Endothelial cell (in vitro differentiated cells): ENCODE measurements at places on chromosomes 6 and 20. TPM values are rescaled to one million over a fixed set of nuclear protein-coding genes. Genes with fewer than 3 reads are reported as not detected.

Gene LRRC73
- 0.28 TPM for total RNA-seq

Gene TUBB1
- total RNA-seq: not detected

Gene HLA-DPA1
- 8.5 TPM for total RNA-seq

Gene CEP162
- total RNA-seq: 14.3 TPM

Gene BPIFB2
- not detected for total RNA-seq
